NCI-H2081 (cell line): ENCODE measurements at places on chromosomes 6 and 20.

GRCh38 chr20:37531856-37532255, 4.2 kb upstream of the BLCAP start:
- DNase-seq: no peak

DNA sequence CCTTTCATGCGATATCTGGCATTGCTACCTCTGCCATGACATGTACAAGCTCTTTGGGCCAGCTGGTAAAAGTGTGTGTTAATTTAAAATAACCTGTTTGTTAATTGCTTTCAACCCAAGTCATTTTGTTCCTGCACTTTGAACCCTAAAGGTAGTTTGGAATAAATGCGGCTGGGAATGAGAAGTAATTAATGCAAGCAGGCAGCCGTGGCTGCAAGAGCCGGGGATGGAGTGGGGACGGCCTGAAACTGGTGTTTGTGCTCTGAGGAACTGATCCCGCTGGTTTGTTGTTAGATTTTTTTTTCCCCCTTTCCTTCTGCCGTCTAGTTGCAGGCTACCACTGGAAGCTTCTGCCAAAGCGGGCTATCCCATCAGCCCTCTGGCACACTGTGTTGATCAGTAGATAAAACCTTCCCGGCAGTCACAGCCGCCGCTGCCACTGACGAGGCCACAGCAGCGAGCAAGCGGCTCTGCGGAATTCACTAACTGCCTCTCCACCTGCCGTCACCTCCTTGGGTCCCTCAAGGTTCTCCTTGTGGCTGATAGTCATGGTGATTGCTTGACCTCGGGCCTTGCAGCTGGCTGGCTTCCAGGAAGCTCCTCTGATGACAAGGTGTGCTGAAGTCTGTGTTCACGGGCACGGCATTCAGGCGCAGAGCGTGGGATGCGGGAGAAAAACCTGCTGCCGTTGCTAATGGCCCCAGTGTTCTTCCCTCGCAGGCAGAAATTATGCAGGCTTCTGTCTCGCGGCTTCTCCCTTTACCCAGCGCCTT, 315.9 kb downstream of the TFAP2A start:
- DNase-seq: no peak

- no peak for DNase-seq
Observed at GRCh38 chr6:43037706-43038105, 15.9 kb downstream of the CUL7 start.

DNA sequence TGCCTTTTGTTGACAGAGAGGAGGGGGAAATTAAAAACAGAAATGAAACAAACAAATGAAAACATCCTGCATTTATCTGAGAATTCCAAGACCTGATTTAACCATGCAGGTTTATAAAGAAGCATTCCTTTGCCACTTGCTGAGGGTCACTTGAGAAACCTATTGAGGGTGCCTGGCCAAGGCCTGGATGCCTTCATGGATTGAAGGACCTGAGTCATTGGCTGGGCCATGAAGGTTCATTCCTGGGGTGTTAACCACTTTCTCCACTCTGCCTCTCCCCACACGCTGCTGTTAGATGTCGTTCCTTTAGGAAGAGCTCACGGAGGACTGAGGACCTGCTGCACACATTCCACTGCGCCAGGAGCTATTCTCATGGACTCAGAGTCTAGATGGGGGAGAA, 49.7 kb downstream of the DAAM2 start:
- no peak for DNase-seq

GRCh38 chr6:131813991-131814390, 6.2 kb downstream of the ENPP1 start:
- no peak for DNase-seq

- DNase-seq: no peak
Observed at GRCh38 chr6:336159-337114, 44.1 kb downstream of the DUSP22 start.

DNA sequence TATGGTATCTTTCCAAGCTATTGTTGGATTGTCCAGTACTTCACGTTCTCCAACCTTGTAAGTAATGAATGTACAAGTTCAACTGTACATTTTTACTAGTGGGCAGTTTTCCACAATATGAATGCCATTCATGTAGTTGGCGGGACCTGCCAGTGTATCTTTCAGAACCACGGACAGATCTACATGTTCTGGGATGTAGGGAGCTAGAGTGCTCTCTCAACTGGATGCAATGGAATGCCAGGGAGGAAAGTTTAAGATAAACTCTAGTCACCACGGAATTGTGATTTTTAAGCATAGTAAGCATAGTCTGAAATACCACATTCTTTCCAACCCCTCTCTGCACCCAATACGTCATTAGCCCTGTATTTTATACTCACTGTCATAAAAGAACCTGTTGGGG, 21.5 kb upstream of the HLA-C start:
- no peak for DNase-seq
